ENCODE measurements at places on chromosomes 7 and 10. TPM values are rescaled to one million over a fixed set of nuclear protein-coding genes. Genes with fewer than 3 reads are reported as not detected.

Gene HUS1
- total RNA-seq = 17.0 TPM

Gene SLC29A4
- 0.40 TPM for total RNA-seq

Gene NPSR1
- total RNA-seq = not detected

Gene TMEM229A
- total RNA-seq = 0.13 TPM

Gene NFKB2
- total RNA-seq = 14.0 TPM

Gene PFKP
- 156 TPM for total RNA-seq

Gene UNCX
- not detected for total RNA-seq

Gene OR2A12
- total RNA-seq = not detected

Gene PDE6C
- total RNA-seq = not detected

Gene MKI67
- 15.7 TPM for total RNA-seq

Gene PPP2R2D
- 36.2 TPM for total RNA-seq

Gene GATAD1
- 23.1 TPM for total RNA-seq

Data from aortic smooth muscle cell (primary cell).